ENCODE measurements at places on chromosomes 4 and X.

GRCh38 chrX:13101441-13102139 lies 57.2 kb upstream of the FAM9C start:
- DNase-seq, result peak; percentile 84

- no peak for DNase-seq
Measured at GRCh38 chr4:12137575-12137974, 708.9 kb upstream of the HS3ST1 start.

- DNase-seq, result peak; percentile 17
Measured at GRCh38 chr4:124334119-124334518, 378.4 kb downstream of the ANKRD50 start.

DNA sequence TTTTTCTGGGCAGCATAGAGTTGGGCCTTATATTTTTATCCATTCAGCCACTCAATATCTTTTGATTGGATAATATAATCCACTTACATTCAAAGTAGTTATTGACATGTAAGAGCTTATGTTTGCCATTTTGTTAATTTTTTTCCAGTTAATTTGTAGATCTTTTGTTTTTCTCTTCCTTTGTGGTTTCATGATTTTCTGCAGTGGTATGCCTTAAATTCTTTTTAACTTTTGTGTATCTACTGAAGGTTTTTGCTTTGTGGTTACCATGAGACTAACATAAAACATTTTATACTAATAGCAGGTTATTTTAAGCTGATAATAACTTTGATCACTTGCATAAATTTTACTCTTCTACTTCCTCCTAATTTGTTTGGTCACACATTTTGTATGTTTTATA lies 140.8 kb upstream of the GATB start:
- no peak for DNase-seq

DNA sequence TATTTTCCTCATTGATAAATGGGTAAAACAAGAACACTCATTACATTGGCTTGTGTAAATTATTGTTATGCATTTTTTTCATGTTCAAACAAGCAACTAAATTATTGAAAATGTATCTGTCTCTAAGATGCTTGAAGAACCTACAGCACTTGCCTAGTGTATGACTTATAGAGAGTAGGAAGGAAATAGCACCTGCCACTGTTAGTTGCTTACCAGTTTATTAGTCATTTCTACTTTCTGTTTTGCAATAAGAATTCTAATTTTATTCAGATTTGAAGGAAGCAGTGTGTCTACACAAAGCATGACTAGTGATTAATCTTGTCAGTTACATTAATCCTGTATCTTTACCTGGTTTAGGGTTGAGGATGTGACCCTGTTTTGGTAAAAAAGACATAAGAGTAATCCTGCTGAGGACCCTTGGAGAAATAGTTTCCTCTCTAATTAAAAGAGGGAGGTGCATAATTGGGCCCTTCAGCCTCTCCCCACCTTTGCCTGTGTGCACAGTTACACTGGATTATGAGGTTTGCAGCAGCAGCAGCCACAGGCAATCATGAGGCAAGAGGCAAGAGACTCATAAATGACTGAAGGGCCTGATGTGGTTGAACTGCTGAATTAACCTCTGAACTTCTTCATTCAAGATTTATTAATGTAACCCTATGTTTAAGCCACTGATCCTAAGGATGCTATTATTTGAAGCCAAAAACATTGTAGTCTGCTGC lies 1202.1 kb downstream of the ADGRL3 start:
- DNase-seq, result no peak

GRCh38 chr4:78602334-78602733 lies 50.8 kb downstream of the ANXA3 start:
- no peak for DNase-seq

- peak; percentile 92 for DNase-seq
Measured at GRCh38 chr4:110193822-110194761, 4.3 kb downstream of the ELOVL6 start.
